ENCODE measurements at places on chromosomes 2 and 18.

DNA sequence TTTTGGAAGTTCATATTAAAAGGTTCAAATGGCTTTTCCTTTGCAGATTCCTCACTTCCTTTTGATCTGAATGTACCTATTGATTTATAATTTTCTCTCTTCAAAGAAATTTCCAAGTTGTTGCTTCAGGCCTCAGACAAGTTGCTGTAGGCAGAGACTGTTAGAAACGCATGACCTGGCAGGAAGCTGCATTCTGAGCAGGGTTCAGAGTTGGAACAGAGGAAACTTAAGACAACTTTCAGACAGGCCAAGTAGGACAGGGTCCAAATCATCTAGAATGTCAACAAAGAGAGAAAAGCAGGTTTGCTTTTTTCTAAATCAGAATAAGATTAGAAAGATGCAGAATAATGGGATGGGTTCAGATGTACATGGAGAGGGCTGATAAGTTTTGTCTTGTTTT, 416.3 kb downstream of the LRP1B start:
- DNase-seq = no peak

- DNase-seq = peak; percentile 88
Observed at GRCh38 chr2:133780099-133780996, 212.1 kb upstream of the NCKAP5 start.

DNA sequence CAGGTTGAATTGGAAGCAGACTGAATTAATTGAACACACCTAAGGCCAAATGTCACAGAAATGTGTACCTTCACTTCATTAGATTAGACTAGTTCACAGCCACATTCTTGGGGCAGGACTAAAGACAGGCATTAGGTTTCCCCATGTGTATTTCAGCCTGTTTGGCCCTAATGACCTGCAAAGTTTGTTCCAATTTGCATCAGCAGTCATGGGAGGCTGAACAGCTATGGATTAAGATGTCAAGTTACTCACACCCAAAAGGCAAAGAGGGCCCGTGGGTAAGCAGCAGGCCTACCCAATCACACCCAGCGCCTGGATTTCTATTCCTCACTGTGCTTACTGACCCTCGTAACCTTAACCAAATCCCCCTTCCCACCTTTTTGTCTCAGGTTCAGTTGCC, 99.6 kb upstream of the RIOK3 start:
- DNase-seq = no peak

DNA sequence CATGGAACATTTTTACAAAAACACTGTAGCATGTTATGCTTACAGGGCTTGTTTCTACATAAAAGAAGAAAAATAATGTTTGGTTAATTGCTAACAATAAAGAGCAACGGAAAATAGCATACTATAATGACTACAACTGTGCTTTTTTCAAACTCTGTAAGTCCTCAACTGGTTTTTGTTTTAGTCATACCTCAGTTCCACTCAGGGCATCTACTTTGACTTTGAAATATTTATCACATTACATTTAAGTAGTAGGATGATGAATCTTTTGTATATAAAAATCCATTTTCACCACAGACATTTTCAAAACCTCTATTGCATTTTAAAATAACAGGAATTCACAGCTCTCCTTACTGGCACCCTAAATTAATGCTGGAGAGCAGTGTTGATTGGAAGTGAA, 8.3 kb downstream of the SATB2 start:
- DNase-seq = no peak

DNA sequence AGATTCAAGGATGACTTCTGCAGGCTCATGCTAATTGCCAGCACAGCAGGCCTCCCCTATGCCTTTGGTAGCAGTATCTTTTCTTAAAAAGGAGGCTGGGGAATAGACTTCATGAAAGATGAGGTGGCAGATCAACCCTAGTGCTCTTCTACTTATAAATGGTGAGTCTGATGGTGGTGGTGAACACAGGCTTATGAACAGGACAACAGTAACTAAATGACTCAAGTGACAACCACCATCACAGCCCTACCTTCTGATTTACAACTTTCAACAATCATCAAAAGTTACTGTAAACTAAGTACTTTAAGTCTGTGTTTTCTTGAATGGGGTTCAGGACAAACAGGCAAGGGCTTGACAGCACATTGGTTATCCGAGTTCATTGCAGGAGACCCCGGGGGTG, 39.3 kb downstream of the PAIP2B start:
- DNase-seq = no peak

DNA sequence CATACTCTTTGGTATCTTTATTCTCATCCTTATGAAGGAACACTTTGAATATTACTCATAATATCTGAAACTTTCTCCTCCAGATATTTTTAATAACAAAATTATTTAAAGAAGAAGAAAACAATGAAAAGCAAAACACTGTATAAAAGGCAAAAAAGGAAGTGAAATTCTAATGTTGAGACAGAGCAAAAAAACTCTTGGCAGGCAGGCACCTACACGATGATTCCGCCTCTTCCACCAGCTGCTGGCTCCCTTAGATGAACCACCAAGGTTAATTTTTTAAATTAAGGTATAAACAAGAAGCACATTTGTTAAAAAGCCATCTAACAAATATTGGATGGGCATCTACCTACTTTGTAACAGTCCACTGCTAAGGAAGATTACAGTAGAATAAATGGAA, 434.7 kb downstream of the EPHA4 start:
- no peak for DNase-seq

GRCh38 chr2:96872591-96873349, 2.9 kb upstream of the SEMA4C start:
- DNase-seq = no peak

GRCh38 chr2:236521556-236521955, 48.1 kb upstream of the ACKR3 start:
- no peak for DNase-seq

GRCh38 chr2:20178666-20179465, 46.1 kb downstream of the SDC1 start:
- DNase-seq = no peak

GRCh38 chr2:144659731-144660275, 139.9 kb upstream of the ZEB2 start:
- DNase-seq = peak; percentile 98

DNA sequence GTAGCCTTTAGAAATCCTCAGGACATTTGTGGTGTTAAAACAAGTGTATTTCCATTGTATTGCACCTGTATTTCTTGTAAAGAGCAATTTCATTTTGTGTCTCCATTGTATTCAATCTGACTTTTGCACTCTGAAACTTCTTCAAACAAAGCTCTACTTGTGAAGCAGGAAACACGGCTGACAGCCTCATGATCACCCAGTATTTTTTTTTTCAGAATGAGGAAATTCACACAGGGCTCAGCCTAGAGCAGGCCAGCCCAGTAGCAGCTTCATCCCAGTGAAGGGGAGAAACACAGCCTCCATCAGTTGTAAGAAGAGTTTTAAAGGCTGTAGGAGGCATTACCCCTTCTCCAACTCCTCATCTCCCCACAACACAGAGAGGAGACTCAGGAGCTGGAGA, 175.9 kb upstream of the KLHL29 start:
- DNase-seq = no peak

- no peak for DNase-seq
Observed at GRCh38 chr2:167582619-167583018, 664.8 kb downstream of the STK39 start.

- DNase-seq = no peak
Observed at GRCh38 chr2:101596333-101596732, 101.2 kb upstream of the MAP4K4 start.

- no peak for DNase-seq
Observed at GRCh38 chr2:162676515-162676914, 162.1 kb downstream of the KCNH7 start.

- DNase-seq = no peak
Observed at GRCh38 chr2:122514451-122514996, 759.1 kb downstream of the TSN start.

GRCh38 chr2:54073796-54074195, 41.6 kb upstream of the ACYP2 start:
- DNase-seq = peak; percentile 84

DNA sequence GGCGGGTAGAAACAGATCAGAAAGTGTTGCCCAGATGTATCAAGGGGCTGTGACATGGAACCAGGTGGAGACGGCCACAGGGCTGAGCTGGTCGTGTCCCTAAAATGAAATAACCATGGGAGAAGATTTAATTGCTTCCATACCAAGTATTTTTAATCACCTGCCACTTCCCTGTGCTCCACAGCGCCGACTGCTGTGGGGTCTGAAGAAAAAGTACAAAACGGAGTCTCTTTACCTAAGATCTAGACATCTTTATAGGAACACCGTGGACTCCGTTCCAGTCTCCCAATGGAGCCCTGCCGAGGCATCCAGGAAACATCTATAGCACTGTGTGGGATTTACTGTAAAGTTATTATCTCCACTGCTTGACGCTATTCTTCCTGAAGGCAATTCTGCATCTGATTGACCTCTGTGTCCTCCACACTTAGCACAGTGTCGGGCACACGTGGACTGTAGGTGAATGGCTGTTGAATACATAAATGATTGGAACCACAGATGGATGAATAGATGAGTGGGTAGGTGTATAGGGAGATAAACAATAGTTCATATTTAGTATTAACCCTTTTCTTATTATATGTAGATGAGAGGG, 21.6 kb upstream of the GYPC start:
- DNase-seq = no peak

- no peak for DNase-seq
Observed at GRCh38 chr2:196513796-196514526, 125.6 kb upstream of the CCDC150 start.

DNA sequence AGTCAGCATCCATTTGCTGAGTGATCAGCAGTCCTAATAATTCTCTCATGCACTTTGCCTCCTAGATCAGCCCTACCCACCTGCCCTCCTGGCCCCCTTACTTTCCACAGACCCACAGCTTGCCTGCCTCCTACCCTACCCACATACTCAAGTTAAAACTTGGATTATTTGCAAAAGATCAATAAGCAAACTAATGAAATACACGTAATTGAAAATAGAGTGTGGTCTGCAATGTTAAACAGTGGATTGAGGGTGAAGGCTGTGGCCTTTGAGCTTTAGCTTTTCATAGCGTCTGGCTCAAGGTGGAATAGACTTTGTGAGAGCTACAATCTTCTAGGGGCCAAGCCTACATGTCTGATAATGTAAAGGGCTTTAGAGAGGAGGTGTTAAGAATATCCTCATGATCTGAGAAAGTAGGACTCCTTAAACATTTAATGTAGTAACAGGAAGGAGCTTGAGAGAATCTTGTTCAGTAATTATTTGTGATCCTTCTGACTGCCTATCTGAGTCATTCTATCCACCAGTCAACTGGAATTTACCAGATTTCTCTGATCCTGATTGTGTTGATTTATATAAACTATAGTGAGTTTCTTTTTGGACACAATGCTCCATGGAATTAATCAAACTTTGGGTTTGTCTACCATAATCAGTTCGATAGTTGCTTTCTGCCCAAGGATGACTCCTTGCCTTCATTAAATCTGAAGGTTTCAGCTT, 310.0 kb downstream of the HRH4 start:
- DNase-seq = no peak

DNA sequence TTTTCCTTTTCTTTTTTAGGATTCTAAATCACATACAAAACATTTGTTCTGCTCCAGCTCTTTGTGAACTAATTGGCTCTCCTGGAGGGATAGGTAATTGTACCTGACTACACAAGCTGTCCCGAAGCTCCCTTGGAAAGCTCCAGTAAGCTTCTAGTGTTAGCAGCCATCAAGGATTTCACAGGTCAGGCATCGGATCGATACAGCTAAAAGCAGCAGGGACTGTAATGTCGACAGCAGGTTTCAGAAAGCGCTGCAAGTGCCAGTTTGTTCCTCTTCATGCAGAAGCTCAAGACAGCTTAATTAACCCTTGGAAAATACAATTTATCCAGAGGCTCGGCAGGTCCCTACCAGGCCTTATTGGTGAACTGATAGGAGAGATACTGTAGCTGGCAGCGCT, 87.2 kb upstream of the VRK2 start:
- DNase-seq = no peak

- peak; percentile 83 for DNase-seq
Observed at GRCh38 chr2:104849618-104850141, 4.2 kb upstream of the POU3F3 start.

DNA sequence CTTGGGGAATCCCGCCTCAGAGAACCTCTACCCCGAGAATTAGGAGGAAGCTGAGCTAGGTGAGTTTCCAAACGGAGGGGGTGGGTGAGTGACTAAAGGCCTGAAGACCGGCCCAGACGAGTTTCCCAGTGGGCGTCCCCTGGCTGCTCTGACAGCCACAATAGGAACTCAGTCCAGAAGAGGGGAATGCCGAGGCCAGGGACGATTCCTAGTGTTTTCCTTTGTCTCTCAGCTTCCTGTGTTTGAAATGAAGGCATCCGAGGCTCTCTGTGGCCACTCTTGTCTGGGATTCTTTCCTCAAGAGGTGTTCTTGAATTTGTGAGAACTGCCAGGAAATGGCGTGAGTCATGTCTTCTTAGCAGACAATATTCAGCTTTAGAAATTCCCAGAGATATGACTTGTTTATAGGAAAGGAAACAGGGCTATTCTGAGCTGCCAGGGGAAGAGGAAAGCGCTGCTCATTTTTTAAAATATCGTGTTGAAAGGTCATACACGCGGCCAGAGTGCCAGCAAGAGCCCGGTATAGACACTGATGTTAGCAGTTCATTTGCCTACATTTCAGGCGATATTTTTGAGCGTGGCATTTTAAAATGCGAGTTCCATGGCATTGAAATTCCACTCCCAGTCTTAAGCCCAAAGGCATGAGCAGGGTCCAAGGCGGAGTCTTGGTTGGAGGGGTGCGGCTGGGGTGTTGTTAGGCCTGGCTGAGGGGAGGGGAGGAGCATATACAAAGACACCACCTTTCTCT, 169.1 kb upstream of the KLF7 start:
- peak; percentile 99 for DNase-seq

GRCh38 chr18:56975276-56975675, 171.6 kb upstream of the BOD1L2 start:
- DNase-seq = no peak

- DNase-seq = no peak
Observed at GRCh38 chr2:145541028-145541427, 1021.1 kb upstream of the ZEB2 start.

DNA sequence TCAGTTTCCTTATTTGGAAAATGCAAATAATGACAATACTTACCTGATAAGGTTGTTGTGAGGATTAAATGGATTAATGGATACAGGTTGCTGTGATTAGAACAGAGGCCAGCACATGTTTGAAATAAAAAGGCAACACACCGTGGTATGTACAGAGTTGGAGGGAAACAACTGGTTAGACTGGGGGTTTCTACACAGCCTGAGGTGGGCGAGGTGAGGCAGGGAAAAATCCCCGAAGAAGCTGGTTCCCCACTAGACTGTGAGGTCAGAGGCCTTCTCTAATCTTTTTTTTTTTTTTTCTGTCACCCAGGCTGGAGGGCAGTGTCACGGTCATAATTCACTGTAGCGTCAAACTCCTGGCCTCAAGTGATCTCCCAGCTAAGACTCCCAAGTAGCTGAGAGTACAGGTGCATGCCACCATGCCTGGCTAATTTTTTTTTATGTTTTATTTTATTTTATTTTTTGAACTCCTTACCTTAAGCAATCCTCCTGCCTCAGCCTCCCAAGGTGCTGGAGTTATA, 1.2 kb upstream of the E2F6 start:
- no peak for DNase-seq

DNA sequence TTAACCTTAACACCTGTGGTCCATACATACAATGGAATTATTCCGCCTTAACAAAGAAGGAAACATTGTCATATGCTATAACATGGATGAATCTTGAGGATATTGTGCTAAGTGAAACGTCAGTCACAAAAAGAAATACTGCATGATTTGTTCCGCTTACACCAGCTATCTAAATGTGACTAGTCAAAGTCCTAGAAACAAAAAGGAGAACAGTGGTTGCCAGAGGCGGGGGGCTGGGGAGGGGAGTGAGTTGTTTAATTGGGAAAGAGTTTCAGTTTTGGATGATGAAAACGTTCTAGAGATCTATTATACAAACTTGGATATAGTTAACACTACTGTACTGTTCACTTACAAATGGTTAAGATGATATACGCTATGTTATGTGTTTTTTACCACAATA, 72.0 kb downstream of the SPRED2 start:
- no peak for DNase-seq

Data from astrocyte of the spinal cord (primary cell).